Activated T-helper 1 cell treated with Interleukin-2 at 50 U/mL for 16 hours (primary cell): ENCODE measurements at places on chromosomes 7 and 10.

DNA sequence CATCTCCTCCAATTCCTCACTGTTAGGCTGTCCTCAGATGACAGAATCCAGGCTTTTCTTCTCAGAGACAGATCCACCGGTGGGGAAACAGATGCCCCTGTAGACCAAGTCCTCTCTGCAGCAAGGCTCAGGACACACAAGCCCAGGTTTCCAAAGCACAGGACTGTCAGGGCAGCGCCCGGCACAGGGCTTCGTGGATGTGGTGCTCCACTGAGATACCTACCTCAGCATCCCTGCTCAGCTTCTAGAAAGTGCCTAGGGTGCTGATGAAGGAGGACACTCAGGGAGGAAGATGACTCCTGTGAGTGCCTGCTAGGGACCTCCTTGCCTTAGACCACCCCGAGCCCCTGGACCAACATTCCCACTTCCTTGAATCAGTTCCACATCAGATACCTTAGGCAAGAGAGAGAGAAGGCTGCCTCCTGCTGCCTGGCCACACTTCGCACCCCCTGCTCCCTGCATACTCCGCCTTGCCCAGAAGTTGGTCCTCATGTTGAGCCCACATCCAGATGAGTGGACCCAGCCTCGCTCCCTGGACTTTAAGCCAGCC lies 8.9 kb upstream of the RBP3 start:
- DNase-seq = no peak

DNA sequence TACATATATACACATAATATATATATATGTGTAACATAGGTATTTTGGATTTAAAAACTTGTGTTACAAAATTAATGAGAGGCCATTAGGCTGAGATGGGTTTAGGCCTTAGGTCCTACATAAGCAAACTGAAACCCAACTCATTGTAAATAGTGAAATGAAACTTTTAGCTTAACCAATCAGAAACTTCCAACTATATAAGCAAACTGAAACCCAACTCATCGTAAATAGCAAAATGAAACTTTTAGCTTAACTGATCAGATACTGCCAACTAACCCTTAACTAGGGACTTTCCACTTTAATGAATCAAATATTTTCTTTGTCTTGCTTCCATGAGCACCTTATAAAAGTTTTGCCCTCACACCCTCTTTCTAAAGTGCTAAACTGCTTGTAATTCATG lies 17.3 kb upstream of the SAMD9L start:
- no peak for DNase-seq

GRCh38 chr10:787933-788651 lies 98.6 kb upstream of the DIP2C start:
- no peak for DNase-seq

- DNase-seq = no peak
Observed at GRCh38 chr10:48463318-48464003, 141.4 kb downstream of the ARHGAP22 start.

- DNase-seq = no peak
Observed at GRCh38 chr10:117547016-117547715, 4.6 kb downstream of the EMX2 start.

DNA sequence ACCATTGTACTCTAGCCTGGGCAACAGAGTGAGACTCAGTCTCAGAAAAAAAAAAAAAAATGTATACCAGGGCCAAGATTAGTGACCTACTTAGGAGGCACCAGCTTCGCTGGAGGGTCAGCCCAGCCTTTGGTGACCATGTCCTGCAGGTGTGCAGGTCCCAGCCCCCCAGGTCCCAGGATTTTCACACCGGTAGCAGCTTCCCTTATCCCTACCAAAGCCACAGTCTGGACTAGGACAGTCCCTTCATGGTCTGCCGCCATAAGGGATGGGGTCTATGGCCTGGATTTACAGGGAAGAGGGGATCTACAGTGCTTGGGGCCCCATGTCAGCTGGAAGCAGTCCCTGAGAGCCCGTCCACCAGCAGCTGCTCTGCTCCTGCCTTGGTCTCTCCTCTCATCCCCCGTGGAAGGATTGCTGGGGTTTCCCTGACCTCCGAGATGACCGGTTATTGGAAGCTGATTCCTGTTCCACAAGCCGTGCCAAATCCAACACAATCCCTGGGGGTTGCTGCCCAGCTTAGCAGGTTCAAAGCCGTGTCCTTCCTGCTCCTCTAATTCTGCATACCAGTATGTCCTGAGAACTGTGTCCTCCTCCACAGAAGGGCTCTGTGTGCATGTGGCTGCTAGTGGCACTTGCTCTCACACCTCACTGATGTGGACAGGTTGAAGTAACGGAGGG lies 11.0 kb upstream of the NDUFB2 start:
- DNase-seq = no peak

DNA sequence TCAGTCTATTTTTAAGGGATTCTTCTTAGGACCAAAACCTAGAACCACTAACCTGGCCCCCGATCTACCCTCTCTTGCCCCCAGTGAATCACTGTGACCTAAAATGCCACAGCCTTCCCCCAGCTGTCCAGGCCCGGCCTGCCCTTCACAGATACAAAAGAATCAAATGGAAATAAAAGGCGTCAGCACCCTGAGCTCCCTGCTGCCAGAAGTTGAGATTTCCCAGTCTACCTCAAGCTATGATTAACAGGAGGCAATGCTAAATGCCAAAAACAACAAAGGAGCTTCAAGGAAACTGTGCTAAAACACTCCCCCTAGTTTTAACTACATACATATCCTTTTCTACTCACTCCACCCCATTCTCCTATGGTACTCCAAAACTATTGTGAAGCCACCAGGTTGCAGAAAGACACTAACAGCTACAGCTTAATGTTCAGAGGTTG lies 67.8 kb downstream of the GSAP start:
- DNase-seq = no peak

DNA sequence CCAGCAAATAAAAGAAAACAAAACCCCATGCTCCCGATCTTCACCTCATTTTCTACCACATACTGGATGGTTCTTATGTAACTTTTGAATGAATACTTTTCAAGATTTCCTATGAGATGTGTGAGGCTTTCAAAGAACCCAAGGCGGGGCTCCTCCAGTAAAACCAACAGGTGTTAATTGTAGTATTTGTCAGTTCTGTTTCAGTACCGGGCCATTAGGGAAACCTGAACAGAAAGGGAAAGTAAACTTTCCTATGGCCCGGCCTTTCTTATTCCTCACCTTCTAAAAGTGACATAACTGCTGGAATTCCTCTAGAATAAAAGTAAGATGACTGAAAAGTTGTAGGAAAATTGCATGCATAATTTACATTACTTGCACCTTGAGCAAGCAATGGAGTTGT lies 672.9 kb downstream of the MAGI2 start:
- DNase-seq = no peak

GRCh38 chr10:17586821-17587234 lies 30.3 kb downstream of the HACD1 start:
- DNase-seq = no peak

DNA sequence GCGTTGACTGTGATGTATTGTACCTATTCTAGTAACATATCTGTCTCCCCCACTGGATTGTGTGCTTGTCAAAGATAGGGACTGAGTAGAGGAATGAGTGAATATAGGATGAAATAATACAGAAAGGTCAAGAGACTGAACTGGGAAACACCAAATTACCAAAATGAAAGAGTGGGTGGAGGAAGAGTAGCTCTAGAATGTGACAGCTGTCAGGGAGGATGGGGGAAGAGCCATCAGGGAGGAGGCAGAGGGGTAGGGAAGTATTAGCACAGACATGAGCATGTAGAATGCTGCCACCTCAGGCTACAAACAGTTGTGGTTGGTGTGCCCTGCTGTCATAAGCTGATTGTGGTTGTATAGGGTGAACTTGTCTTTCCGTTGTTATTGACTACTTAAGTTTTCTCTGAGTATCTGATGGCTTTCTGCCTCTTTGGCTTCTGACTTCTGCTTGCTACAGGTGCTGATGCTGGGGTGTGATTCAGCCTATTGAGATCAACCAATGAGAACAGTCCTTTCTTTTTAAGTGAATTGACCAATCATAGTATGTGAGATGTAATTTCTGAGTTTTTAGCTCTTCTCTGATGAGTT lies 5.6 kb downstream of the CCSER2 start:
- DNase-seq = peak; percentile 45

GRCh38 chr10:128147064-128147463 lies 20.8 kb upstream of the MKI67 start:
- no peak for DNase-seq

DNA sequence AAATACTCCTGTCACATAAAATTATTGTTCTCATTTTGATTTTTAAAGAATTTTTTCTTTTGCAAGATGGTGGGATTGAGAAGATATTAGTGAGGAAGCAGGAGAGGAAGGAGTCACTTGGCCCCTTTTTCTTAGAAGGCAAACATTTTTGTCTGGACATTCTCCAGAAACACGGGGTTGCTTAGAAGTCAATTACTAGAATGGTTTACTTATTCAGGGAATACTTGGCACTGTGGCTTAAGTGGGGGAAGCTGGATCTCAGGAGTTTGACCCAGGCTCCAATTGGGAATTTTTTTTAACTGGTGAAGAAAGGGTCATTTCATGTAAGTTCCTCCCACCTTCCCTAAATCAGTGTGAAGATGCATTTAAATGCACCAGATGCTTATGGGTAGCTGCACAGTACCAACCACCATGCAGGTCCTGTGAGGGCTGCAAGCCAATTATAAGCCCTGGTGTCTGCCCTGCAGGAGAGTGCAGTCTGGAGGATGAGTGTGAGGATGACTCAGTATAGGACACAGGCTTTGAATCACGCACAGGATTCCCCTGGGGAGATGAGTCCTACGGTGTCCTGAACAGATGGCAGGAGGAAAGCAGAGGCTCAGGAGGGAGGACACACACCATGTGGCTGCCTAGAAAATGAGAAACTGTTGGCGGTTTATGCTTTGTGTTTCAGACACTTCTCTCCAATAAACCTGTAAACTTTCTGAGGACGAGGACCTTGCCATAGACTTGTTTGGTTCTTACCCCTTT lies 299.1 kb downstream of the PLXNA4 start:
- no peak for DNase-seq

DNA sequence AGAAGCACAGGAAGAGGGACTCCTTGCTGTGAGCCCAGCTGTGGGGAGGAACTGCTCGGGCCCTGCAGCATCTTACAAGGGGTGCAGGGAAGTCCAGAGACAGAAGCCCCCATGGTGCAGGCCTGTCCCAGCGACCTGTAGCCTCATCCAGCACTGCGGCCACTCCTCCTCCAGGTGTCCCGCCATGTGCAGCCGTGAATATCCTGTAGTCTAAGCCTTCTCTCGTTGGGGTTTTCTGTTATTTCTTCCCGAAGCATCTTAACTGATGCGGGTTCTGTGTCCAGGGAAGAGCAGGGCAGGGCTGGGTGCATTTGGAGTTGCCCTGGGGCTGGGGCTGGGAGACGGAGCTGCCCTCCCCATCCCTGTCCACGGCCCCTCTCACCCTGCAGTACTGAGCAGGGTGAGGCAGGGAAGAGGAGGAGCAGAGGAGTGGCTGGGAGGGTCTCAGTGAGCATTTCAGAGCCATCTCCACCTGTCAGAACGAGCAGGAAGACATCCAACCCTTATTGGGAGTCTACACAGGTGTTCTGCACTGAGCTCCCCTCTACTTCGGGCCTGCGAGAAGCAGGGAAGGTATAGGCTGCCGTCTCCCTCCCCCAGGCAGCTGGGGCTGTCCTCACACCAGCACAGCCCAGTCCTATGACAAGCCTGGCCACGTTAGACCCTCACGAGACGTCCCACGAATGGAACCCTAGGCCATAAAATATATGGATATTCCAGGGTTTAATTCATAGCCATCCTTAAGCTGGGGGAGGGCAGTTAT lies 494.5 kb downstream of the DNAJB6 start:
- no peak for DNase-seq

- DNase-seq = no peak
Observed at GRCh38 chr10:103793920-103794883, 61.2 kb downstream of the SH3PXD2A start.

DNA sequence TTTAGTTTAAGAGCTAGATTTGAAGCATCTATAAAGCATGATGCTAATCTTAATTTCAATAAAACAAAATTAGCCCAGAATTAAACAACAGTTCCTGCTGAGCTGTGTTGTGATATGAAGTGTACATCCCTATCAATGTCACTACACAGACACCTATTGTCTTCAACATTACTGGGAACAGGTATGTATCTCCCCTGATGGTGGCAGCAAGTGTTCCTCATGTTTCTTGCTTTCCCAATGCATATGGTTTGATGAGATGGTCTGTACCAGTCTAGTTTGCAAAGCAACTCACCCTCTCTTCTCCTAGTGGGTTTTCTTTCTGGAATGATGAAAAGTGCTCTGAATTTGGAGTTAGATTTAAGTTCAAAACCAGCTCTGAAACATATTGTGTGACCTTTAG lies 38.1 kb downstream of the TSPAN12 start:
- no peak for DNase-seq

- no peak for DNase-seq
Observed at GRCh38 chr10:1788401-1788800, 51.1 kb upstream of the ADARB2 start.

DNA sequence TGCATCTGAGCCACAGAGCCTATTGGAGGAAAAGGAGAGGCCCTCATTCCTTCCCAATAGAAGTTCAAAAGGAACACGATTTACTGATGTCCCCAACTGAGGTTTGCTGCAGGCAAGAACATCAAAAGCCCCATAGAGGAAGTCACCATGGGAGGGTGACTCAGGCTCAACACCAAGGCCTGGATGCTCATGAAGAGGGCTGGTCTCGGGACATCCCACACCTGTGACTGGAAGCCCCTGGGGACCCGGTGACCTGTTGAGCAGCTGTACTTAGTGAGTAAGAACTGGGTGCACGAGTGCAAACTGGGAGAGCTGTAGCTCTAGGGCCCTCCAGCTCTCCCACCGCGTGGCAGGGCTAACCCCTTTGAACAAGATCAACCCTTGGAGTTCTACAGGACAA lies 38.0 kb downstream of the CYTH3 start:
- DNase-seq = no peak

- DNase-seq = no peak
Observed at GRCh38 chr10:116696919-116697318, 45.4 kb downstream of the HSPA12A start.

GRCh38 chr10:82736305-82736704 lies 861.3 kb downstream of the NRG3 start:
- no peak for DNase-seq

- DNase-seq = no peak
Observed at GRCh38 chr10:123427165-123427786, 238.9 kb upstream of the GPR26 start.

GRCh38 chr7:80767654-80768053 lies 129.2 kb downstream of the CD36 start:
- no peak for DNase-seq

DNA sequence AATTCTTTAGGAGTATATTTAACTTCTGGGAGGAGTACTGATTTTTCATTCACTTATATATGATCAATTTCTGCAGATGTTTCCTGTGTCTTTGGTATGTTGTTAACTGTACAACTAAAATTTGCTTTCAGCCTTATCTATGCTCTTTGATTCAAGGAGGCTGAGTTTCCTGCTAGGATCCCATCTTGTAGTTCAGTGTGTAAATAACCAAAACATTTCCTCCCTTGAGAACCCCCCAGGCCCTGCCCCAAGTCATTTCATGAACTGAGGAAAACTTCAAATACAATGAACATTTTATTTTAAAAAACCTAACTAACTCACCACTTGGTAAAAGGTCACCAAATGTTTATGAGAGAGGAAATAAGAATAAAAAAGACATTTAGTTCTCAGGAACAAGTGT lies 55.5 kb downstream of the VWA2 start:
- DNase-seq = no peak
